Stimulated activated CD4-positive, alpha-beta T cell treated with anti-CD3 and anti-CD28 coated beads, Interleukin-1b, Interleukin-23, amount 100 ng/mL, for 1 hour (primary cell): ENCODE measurements at places on chromosomes 1 and 21.

DNA sequence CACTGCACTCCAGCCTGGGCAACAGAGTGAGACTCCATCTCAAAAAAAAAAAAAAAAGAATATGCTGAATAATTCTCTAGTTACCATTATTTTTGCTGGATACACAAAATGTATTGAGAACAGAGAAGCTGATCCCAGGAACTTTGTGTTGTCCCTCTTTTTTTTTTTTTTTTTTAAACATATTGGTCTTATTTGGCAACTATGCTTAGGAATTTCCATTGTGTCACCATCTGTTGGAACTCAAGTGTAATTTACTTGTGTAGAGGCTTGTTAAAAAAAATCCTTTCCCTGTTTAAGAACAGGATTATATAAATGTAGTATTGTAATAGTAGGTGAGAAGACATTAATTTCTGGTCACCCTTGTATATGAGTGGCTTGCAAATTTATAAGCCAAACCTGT is 28.6 kb downstream of the CAMSAP2 start:
- DNase-seq, result no peak

GRCh38 chr1:61591351-61591750 is 133.6 kb downstream of the TM2D1 start:
- no peak for DNase-seq

GRCh38 chr1:228112167-228112566 is 3.1 kb upstream of the MRPL55 start:
- no peak for DNase-seq

DNA sequence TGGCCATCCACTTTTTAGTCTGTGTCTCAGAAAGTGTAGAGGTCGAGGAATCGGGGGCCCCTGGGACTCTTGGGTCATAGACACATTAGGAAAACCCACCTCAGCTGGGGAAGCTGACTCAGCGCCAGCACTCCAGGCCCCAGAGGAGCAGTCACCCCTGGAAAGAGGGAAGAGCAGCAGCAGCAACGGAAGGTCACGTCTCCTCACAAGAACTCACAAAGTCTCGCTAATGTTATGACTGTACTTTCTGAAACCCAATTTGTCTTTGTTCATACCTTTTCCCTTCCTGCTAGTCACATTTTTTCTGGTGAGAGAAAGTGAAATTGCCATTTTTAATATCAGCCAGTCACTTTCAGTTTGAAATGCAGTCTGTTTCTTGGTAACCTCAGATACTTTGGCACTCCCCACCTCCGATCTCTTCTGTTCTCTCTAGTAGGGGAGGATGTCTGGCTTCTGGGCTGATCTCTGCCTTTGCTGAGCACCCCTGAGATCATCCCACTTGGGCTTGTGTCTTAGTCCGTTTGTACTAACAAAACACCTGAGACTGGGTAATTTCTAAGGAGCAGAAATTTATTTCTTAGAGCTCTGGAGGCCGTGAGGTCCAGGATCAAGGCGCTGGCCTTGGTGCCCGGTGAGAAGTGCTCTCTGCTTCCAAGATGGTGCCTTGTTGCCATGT is 6.0 kb upstream of the NLRP3 start:
- DNase-seq, result no peak

DNA sequence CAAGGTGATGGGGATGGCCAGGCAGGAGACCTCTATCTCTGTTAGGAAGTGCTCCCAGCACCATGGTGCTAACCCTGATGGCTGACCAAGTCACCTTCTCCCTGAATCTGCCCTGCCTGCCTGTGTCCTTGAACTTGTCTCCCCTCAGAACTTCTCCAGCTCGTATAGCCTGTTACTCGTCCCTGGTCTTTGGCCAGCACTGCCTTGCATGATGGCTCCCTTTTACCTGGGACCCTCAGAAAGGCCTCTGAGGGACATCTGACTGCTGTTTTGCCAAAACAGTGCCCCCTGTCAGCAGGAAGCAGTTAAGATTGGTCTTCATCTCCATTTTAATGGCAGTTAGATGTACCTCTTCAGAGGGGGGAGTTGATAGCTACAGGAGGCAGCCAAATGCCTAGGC is 148.3 kb downstream of the RHOU start:
- no peak for DNase-seq

- DNase-seq, result no peak
Observed at GRCh38 chr1:6852136-6852890, 67.1 kb downstream of the CAMTA1 start.

- DNase-seq, result no peak
Observed at GRCh38 chr1:244067893-244068292, 16.8 kb downstream of the ZBTB18 start.

DNA sequence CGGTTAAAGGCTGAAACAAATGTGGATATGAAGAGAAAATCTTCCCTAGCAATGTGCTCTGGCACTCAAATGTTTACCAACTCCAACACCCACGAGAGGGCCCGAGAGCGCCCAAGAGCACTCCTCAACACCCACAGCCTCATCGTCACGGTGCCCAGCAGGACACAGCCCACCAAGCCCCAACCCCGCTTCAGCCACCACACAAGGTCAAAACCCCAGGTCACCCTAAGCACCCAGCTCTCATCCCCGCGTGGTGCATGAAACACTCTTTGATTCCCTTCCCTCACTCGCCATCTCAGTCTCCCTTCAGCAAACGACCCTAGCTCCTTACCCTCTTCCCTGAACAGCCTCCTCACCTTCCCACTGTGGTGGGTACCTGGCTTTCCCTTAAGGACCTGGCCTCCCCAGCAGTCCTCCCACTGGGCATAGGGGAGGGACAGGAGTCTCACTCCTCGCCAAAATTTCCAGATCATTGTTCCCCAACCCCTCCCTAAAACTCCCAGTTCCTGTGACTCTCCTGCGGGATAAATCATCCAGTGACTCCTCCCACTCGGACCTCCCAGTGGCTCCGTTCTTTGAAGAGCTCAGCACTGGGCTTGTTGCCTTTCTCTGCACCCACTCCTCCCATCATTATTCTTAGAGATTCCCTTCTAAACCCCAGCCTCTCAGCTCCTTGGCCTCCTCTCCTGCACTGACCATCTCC is 170.4 kb upstream of the SYT6 start:
- DNase-seq, result no peak

GRCh38 chr21:32137266-32137665 is 141.6 kb downstream of the MIS18A start:
- DNase-seq, result no peak

DNA sequence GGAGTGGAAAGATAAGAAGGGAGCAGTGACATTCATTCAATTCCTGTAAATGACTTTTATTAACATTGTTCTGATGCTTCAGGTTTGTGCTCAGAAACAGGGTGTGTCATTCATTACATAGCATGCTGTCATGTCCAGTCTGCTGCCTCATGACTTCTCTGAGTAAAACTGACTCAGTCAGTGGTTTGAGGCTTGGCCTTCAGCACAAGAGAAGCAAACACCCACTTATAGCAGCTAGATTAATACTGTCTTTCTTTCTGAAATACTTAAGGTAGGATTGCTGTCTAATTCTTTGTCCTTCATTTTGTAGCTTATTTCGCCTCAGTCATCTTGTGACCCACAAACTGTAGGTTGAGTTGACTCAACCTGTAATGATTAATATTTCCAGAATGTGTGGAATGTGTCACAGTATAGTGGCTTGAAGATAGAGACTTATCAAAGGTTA is 32.9 kb downstream of the RASAL2 start:
- DNase-seq, result no peak

DNA sequence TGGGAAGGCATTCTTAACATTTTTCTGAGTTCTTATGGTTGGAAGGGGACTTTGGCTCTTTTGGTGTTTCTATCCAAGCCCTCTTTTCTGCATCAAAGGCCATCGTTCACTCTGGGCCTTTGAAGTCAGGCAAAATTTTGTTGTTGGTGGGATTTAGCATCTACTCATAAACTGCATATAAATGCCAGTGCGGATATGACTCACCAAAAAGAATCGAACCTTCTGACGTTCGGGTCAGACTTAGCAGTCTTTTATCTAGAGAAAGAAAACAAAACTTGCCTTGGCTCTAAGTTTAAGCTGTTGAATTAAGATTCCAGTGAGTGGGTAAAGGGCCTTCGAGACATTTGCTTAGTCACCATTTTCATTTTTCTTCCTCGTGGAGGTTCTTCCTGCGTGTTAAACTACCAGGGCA is 51.4 kb downstream of the EVA1C start:
- DNase-seq, result no peak

DNA sequence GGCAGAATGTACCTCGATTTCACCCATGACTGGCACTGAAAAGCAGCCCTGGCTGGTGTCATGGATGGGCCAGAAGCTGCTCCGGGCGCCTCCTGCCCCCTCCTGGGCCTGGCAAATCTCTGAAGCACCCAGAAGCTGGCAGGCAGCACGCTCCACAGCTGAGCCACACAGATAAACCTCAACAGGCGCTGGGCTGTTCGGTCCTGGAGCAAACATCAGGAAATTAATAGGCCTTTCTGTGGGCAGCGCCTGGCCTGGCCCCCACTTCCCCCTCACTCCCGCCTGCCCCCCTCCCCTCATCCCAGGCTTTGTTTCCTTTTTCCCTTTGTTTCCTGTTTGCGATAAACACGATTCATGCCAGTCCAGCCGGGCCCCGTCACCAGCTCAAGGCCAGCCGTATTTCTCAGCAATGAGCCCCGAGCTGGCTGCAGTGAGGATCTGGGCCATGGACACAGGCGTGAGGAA is 20.1 kb upstream of the DISP3 start:
- no peak for DNase-seq

- no peak for DNase-seq
Observed at GRCh38 chr1:240613356-240614142, 1.6 kb upstream of the GREM2 start.

DNA sequence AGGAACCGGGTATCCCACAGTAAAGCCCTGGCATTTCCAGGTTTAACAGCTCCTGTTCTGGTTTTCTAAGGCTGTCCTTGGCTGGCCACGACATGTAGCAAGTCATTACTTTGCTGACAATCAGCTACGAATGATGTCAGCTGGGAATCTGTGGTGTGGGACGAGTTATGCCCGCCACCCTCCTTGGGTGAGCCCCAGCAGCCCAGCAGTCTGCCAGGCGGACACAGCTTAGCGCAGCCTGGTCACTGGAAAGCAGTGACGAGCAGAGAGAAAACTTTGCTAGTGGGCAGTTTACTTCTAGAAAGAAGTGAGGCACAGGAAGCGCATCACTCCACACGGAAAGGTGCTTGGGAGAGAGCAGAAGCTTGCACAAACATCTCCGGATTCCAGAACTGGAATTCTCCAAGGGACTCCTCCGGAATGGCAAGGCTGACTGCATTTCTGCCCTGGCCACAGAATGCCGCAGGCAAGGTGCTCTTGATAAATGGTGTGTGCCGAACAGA is 15.5 kb upstream of the ZNF436 start:
- no peak for DNase-seq

DNA sequence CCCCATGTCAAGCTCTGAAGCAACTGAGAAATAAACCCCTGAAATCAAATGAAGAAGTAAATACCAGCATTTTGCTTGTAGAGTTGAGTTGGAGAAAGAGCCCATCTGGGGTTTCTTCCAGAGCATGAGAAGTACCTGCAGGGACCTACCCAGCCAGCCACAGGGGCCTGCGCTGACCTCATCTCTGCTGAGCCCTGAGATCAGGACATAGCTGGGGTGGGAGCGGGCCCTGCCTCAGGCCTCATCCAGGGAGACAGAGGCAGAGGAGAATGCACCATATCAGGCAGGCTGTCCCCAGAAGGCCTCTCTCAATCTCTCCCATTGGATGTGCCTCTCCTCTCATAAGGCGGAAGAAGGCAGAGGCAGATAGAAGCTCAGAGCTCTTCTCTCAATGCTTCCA is 27.6 kb downstream of the RUNX1 start:
- DNase-seq, result no peak

- DNase-seq, result no peak
Observed at GRCh38 chr21:39781331-39781730, 36.3 kb downstream of the IGSF5 start.

DNA sequence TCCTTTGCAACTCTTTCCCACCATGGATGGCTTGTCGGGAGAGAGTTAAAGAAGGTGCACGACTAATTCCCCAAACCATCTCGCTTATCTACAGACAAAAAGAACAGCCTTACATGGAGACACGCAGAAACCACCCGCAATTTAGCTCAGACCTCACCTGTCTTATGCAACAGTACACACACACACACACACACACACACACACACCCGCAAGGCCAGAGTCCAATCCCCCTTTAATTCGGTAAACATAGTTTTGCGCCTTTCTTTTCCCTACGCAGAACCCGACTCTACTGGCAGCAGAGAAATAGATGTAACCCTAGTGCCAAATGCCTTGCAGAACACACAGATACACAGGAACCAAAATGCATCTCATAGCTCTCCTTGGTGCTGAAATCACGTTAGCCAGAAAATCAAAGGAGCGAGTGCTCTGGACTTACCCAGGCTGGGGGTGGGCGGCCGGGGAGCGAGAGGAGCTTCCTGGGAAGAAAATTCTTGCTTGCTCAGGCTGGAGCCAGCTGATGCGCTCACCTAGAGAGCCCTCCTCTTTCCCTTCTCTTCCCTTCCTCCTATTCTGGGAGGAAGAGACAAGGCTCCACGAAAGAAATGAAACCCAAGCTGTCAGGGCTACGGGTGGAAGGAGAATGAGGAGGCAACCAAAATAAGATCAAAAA is 470 bp downstream of the TNR start:
- no peak for DNase-seq
